T-helper 2 cell (primary cell): ENCODE measurements at places on chromosomes 11 and 22.

GRCh38 chr11:8332196-8332595 lies 68.5 kb upstream of the LMO1 start:
- no peak for DNase-seq

DNA sequence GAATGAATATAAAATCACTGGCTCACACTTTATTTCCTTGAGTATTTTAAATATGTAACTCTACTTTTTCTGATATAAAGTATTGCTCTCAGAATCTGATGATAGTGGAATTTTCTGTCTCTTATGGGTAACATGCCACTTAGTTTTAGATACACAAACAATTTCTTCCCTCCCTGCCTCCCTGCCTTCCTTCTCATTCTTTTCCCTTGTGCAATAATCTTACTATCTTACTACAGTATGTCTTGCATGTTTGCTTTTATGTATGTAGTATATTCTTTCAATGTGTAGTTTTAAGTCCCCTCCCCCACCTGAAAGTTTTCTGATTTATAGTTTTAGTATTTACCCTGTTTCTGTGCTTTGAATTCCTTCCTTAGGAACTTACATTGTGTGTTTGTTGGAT lies 48.4 kb downstream of the INSC start:
- no peak for DNase-seq

DNA sequence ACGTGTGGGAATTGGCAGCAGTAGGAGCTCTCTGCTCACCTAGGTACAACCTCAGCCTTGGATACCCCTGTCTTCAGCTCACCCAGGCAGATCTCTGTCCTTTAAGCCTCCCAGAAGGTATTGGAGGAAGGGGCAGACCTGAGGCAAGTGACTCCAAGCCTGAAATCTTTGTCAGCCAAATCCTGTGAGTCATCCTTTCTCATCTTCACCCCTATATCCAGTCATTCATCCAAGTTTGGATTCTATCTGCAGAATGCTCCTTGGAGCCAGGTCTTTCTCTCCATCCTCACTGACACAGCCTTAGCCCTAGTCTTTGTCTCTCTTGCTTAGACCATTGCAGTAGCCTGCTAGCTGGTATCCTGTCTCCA lies 10.4 kb upstream of the THY1 start:
- no peak for DNase-seq

DNA sequence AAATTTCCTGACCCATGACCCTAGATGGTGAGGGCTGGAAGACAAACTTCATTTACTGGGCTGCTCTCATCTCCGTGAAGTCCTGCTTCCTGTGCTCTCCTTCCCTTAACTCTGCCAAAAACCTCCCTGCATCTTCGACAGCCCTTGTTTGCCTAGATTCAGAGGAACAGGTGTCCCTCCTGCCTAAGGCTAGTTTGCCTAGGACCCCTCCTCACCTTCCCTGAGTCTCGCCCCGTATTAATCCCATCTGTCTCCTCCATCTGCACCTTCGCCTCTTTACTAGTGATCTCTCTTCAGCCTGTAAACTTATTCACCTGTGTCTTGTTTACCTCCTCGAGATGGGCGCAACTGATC lies 33.1 kb downstream of the EIF3F start:
- DNase-seq: no peak

DNA sequence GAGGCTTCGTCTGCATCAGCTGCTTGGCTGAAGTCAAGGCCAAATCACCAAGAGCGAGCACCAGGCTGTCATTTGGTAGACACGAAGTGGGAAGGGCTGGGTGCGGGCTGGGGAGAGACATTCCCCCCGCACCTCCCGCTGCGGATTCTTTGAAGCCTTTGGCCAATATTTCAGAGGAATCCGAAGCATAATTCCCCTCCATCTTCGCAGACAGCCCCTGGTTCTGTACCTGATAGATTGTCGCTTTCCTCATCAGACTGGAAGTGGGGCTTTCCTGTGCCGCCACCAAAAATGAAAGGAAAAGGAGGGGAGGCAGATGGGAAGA lies 15.3 kb downstream of the BLID start:
- DNase-seq: no peak

- no peak for DNase-seq
Observed at GRCh38 chr22:34427436-34427835, 507.2 kb upstream of the LARGE1 start.

- DNase-seq: no peak
Observed at GRCh38 chr11:117197516-117198456, 1.4 kb upstream of the TAGLN start.

DNA sequence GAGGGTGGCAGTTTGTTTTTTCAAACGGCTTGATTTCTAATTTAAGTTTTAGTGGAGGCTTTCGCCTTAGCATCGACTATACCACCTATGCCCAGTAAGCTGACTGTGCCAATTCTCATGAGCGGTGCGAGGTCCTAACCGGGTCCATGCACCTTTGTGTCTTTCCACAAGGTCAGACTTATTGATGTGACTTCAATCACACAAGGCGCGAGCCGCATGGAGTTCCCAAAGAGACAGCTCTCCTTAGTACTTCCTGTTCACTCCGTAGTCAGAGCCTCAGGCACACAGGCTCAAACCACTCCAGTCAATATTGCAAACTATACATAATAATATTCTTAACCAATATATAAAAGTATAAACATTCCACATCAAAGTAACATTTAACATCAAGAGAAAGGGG lies 18.2 kb downstream of the ST14 start:
- DNase-seq: no peak

DNA sequence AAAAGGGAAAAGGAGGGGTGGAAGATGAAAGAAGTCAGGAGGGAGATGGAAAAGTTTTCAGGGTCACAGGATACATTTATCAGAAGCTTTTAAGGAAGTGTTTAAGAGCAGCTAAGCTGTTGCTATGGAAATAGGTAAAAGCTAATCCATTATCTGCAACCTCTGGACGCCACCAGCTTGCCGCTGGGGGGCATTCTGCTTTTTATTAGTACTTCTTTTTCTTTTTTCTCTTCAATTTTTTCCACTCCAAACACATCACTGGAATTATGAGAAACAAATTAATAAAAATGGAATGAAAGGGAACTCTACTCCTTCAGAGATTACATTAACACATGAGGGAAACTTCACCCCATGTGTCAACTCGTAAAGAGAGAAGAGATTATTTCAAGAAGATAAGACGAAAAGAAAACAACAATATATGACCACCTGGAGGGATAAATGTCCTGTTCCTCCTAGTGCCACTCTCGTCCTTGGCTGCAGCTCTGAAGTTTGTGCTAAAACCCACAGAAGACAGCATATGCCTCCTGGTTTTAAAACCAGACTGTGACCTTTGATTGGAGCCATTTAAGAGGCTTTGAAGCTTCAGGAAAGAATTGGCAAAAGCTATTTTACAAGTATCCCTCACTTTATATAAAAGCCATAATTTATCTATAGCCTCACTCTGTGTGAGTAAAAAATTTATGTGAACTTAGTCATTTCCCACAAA lies 972.8 kb downstream of the OPCML start:
- no peak for DNase-seq

GRCh38 chr11:116533186-116533825 lies 239.5 kb downstream of the BUD13 start:
- DNase-seq: no peak

DNA sequence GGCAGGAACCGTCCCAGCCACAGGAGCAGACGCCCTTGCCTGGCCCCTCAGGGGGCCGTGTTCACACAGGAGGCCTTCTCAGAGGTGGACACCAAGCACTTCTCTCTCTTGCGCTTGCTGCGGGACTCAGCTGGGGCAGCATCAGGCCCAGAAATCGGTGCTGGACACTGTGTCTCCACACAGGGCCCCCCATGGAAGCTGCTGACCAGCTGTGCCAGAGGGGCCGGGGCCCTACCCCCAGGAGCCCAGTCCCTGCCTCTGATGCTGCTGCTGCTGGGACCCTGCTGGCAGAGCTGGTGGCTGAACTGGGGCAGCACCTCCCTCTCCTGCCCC lies 4.0 kb downstream of the PLXNB2 start:
- no peak for DNase-seq

- DNase-seq: no peak
Observed at GRCh38 chr22:17698948-17699347, 60.4 kb downstream of the BCL2L13 start.
